ENCODE measurements at places on chromosomes 11 and 22.
A peak's percentile ranks its signal among the peaks of the same experiment; 100 is the strongest.

DNA sequence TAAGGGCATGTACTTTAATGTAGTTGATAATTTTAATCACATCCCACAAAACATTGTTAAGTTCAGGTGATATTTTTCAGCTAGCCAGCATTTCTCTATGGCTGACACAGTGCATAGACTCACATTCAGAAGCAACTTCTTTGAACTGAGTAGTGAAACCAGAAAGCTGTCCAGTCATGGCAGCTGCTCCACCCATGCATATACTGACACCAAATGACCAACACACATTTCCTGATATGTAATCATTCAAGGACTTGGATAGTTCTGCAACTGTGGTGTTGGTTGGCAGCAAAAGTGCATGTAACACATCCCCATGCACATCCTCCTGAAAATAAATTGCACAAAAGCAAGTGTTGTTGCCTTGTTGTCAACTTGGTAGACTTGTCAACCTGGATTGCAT, 39.7 kb downstream of the CALCA start:
- DNase-seq: no peak

DNA sequence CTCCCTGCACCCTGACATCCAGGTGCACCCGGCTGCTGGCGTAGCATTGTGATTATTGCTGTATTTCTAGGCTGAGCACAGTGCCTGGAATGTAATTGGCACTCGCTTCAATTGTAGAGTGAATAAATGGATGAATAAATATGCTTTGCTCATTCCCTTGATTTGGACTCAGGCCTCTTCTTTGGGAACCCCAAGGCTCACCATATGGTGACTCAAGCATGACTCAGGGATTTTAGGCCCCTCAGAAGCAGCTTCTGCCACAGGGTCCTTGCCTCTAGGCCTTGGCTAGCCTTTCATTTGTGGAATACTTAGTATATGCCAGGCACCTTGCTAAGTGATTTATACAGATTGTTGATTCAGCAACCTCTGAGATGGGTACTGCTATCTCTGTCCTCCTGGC, 78.9 kb downstream of the GRIK4 start:
- DNase-seq: peak; percentile 47

DNA sequence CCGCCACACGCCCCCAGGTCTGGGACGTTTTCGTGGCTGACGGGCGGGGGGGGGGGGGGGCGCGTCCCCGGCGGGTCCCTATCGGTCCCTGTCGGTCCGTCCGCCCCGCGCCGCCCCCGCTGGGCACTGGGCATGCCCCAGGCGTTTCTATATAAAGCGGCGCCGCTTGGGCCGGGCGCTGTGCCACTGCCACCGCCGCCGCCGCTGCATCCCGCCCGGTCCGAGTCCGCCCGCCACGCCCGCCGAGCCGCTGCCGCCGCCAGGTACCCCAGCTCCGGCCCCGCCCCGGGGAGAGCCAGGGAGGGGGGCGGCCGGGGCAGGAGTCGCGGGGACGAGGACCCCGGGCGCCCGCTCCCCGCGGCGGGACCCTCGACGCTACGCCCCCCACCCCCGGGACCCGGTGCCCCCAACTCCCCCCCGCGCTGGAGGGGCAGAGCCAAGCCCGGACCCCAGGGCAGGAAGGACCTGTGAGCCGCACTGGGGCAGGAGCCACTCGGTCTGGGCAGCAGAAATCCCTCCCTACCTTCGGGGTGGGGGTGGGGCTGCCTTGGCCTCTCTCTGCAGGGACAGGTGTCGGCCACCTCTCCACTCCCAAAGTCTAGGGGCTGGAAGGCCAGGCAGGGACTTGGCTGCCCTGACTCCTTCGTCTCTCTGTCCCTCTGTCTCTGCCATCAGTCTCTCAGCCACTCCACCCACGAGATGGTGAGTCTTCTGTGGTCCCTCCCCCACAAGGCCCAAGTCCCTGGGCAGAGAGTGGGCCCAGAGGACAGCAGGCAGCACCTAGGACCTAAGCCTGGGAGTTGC, at the start of gene CARNS1:
CARNS1 (plus strand) TSS at position 178 of the 804 bp plus-strand sequence; CDS start at position 700, 522 bp downstream.
- DNase-seq: no peak

DNA sequence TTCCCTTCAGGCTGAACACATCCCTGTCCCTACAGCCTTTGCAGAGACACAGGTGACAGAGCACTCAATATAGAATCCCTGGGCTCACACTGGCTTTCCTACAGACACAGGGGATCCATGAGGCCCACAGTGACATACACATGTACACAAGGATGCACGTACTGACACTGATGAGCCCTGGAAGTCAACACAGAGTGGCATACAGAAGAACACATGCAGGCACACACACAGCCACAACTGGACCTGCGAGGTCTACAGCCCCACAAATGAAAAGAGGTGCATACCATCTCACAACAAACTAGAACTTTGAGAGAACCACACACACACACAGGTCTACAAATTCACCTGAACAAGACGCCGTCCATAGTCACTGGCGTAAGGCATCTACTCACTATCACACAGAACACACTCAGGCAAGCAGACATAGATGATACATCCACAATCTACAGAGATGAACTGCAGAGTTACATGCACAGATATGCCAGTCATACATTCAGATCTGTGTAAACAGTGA, 3.5 kb upstream of the ZNF74 start:
- no peak for DNase-seq

DNA sequence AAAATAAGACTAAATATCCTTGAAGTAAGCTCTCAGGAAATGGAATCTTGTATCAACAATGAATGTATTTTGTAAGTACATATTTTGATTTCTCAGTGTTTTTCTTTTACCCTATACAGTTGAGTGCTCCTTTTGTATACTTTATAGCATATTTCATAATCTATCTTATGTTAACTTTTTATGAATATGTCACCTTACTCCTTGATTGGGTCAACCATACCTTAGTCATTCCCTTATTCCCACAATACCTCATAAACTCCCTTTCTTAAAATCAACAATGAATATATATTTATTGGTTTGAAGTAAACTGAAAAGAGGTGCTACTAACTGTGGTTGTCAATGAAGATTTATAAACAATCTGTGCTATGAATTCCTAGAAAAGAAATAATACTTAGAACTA, 686.2 kb downstream of the METTL15 start:
- DNase-seq: no peak

DNA sequence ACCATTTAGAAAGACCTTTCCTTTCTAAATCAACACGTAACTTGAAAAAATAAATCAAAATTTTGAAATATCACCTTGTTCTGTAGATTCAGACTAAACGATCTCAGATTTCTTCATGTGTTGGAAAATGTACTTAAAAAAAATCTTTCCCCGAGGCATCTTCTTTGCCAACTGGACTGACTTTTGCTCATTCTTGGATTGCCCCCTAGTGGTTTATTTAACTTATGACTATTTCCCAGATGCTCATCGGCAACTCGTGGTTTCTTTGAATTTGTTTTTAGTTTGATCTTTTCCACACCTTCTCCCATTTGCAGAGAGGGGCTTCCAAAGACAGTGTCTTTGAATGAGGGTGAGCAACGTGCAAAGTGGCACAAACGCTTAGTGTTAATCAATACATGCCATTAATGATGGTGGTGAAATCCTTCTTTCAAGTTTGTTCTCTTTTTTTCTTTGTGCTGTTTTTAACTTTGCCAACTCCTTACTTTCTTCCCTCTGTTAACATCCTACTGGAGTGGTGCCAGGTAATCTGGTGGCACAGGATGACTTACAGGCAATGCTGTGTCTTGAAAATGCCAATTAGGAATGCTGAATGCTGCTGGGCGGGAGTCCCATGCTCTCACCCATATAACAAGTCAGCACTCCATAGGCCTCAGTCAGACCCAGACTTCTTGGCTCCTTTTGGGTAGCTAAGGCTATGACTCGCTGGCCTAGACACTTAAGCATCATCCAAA, 18.3 kb downstream of the PRSS23 start:
- DNase-seq: peak; percentile 72

DNA sequence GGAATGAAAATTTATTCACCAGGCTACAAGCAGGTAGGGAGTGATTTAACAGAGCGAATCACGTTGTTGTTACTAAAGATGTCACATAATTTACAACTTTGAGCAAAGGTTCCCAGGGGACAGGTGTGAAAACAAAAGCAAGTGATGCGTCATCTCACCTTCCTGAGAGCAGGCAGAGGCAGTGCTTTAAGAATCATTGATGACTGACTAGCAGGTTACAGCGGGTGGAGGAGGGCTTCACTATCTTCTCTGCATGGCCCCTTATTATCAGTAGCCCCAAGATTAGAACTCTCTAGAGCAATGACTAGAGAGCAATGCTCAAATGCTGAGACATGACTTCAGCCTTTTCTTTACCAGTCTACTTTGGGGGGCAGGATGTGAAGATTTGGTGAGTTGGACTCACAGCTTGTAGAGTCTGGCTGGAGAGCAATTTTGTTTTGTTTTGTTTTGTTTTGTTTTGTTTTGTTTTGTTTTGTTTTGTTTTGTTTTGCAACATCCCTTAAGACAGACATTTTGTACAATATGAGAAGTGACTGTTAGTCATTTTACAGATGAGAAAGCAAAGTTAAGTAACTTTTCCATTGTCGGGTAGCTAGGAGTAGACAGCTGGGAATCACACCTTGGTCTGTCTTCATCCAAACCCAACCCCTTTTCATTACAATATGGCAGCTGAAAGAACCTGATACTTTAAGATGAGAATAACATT, 84.8 kb downstream of the SLC1A2 start:
- no peak for DNase-seq

GRCh38 chr11:97739932-97740800, 1280.6 kb upstream of the CNTN5 start:
- peak; percentile 35 for DNase-seq

All from HT1080 (cell line).